ENCODE measurements at places on chromosomes 3 and 15.
A peak's percentile ranks its signal among the peaks of the same experiment; 100 is the strongest.

GRCh38 chr3:15331606-15332404, 581 bp downstream of the SH3BP5 start:
- peak; percentile 24 for DNase-seq

DNA sequence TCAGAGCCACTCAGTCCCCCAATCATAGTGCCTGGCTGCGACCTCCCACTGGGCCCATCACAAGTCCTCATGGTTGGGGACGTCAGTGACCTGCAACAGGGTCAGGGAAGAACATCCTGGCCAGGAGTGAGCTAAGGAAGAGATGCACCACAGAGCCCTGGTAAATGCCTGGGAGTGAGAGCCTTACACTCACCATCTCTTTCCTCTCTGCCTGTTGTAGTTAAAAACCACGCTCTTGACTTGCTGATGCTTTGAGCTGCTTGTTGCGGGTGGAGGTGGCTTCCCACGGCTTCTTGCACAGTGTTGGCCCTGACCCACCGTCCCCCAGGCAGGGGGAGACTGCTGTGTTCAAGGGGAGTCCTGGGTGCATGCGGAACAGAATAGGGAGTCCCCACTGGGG, 91.1 kb upstream of the RGMA start:
- no peak for DNase-seq

DNA sequence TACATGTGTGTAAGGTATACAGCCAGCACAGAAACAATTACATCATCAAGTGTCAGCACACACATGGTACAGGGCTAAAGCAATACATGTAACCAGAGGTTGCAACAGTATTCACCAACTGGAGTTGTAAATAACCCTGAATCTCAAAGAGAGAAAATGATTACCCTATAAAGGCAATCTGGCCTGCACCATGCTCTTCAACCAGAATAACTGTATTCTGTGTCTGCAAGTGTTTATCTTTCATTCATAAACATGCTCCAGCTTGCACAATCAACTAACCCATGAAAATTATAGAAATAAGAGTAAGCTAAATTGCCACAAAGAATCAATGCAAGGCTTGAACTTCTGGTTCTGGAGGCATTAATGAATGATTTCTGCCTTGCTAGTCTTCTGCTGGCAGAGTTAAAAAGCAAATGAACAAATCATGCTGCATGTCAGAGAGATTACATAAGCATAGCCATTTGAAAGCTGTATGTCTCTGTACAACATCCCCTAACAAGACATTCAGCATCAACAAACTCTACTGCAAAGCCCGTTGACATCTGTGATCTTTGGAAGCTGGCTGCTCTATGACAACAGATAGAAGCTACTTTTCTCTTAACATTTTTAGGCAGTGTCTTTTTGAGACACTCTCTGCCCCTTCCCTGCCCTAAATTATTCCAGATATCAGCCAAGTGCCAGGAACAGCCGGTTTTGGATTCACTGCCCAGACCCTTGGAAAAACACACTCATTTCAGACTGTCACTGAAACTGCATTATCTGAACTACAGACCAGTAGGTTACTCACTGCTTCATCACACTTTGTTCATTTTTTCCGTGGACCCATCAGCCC, 871.0 kb downstream of the OTOL1 start:
- no peak for DNase-seq

DNA sequence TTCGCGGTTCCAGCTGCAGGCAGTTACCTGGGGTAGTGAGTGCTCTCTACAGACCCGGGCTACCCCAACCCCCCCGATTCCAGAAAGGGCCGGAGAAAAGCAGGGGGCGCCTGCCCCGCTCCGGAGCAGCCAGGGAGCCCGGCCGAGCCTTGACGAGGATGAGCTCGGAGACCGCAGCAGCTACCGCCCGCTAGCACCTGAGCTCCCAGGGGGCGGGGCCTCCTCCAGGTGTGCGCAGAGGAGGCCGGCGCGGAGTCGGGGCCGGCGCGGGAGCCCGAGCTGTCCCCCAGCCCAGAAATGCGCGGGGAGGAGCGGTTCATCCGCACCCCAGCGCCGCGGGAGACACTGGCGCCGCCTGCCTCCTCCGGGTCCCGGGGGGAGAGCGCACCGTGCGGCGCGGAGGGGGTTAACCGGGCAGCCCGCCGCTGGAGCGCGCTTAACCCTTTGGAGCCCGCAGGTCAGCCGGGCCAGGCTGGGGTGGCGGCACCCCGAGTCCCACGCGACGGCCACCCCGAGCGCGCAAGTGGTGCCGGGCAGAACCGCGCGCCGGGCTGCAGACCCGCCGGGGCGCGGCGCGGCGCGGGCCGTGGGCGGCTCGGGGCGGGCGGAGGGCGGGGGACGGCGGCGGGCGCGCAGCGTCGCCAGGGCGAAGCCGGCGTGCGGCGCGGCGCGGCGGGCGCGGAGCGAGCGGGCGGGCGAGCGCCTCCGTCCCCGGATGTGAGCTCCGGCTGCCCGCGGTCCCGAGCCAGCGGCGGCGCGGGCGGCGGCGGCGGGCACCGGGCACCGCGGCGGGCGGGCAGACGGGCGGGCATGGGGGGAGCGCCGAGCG, at the start of gene CACNA1D:
CACNA1D (plus strand) TSS at position 649 of the 829 bp plus-strand sequence. CDS start 556 bp downstream, outside the sequence.
- no peak for DNase-seq

DNA sequence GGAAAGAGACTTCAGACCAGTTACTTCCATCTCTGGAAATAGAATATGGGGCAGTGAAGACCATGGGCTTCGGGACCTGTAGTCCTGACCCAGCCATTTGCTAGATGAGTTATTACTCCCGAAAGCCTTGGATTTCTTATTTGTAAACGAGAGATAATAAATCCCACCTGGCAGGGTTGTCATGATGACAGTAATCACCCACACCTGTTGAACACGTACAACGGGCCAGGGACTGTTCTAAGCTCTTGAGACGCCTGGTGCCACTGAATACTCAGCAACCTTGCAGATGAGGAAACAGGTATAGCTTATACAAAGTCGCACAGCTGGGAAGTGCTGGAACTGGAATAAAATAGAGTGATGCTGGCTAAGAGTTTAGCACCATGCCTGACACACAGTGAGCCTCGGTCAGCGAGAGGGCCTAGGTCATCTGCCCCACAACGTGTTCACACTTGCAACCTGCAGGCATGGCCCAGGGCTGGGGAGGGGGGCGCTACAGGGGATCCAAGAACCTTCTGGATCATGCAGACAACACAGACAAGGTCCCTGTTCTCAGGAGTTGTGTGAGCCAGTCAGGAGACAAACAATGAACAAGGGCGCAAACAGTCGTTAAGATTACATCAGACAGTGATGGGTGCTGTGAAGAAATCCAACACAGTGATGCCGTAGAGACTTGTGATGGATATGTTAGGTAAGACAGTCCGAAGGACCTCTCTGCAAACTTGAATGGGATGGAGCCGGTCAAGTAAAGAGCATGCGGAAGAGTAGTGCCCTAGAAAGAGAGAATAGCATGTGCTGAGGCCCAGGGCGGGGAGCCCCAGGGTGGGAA, 89.2 kb downstream of the CORO2B start:
- no peak for DNase-seq

- DNase-seq, result no peak
Measured at GRCh38 chr3:119529883-119530282, 29.5 kb downstream of the CD80 start.

DNA sequence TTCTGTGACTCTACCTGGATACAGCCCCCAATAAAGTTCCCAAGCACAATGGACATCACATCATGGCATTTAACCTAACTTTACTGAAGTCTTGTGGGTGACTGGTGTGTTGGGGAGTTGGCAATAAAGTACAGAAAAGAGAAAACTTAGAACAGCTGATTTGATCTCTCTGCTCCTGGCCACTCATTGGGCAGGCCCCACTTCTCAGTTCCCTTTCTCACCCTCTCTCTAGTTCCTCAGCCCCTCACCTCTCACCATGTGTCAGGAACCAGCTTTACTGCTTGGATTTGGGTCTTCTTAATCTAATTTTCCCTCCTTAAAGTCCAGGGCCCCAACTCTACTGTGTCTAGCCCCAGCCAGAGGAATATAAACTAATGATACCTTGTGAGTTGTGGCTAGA, 713 bp upstream of the MUC13 start:
- no peak for DNase-seq

DNA sequence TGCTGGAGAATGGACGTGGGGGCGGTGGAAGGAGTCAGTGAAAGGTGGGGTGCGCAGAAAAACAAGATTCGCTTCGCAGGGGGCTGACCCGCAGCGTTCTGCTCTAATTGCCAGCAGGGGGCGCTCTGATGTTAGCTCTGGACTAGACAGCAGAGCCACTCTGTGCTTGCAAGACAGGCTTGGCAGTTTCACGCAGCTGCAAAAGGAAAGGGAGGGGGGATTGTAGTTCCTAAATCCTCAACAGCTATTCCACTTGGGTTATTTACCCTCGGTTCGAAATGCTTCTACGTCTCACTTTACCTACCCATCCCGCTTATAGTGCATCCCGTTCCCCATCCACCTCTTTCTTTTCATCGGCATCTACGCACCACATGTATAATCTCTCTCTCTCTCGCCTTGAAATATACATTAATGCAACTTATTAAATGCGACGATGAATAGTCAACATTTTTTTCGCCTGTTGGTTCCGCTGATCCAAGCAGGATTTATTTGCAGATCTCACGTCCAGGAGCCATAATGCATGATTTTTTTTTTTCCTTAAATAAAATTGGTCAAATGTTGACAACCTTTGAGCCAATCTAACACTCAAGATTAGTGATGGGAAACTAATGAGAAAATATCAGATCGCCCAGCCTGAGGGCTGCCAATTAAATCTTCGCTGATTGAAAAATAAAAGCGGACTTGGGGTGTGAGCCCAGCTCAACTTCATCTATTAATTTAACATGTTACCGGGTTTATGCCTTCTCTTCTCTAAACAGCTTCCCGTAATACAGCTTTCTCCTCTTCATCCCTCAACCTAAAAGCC, 216.4 kb downstream of the MEIS2 start:
- DNase-seq, result peak; percentile 50

GRCh38 chr3:24741506-24741905, 246.9 kb upstream of the THRB start:
- DNase-seq, result no peak

GRCh38 chr15:84872009-84872910, 12.2 kb upstream of the SLC28A1 start:
- no peak for DNase-seq

- no peak for DNase-seq
Measured at GRCh38 chr3:21744793-21745192, 6.2 kb downstream of the ZNF385D start.

- DNase-seq, result no peak
Measured at GRCh38 chr3:176286476-176287085, 910.7 kb downstream of the TBL1XR1 start.

DNA sequence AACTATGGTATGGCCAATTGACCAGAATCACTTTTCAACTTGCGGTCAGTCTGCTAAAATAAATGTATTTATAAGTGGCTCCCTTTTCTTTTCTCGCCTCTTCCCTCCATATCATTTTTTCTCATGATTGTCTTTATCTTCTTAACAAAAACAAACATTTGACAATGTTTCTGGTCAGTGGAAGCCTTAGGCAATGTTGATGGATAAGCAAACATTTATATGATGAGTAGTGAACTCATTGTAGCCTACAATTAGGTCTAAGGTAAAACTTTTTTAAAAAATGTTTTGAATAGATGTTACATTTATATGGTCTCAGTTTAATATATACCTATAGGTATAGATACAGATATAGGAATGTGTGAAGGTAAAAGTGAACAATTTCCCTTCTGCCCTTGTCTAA, 355.4 kb downstream of the MFSD1 start:
- DNase-seq, result no peak

GRCh38 chr3:163335429-163335828, 1742.9 kb downstream of the SI start:
- DNase-seq, result no peak

DNA sequence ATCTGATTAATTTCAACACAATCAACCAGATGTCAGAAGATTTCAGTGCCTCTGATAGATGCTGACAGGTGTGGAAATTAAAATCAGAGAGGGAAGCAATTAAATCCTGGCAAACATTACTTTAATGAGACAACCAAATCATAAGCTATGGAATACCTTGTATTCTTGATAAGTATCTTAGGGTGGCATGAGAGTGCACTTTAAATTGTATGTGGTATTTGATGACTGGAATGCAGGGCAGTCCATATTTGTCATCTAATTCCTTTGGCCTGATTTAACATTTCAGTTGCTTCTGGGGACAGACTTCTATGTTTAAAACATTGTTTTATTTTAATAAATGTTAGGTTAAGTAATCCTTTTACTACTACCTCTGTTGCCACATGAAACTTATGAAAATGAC, 184.1 kb downstream of the LPP start:
- no peak for DNase-seq

DNA sequence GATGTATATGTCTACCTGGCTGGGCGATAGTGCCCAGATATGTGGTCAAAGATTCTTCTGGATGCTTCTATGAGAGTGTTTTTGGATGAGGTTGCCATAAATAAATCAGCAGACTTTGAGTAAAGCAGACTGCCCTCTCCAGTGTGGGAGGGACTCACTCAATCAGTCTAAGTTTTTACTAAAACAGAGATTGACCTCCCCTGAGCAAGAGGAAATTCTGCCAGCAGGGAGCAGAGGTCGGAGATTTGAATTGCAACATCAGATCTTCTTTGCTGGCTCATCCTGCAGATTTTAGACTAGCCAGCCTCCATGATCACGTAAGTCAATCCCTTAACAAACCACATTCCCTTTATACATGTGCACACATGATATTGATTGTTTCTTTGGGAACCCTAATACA, 300.9 kb downstream of the MCTP2 start:
- no peak for DNase-seq

- DNase-seq, result no peak
Measured at GRCh38 chr15:78093242-78094020, 1.1 kb downstream of the SH2D7 start.

DNA sequence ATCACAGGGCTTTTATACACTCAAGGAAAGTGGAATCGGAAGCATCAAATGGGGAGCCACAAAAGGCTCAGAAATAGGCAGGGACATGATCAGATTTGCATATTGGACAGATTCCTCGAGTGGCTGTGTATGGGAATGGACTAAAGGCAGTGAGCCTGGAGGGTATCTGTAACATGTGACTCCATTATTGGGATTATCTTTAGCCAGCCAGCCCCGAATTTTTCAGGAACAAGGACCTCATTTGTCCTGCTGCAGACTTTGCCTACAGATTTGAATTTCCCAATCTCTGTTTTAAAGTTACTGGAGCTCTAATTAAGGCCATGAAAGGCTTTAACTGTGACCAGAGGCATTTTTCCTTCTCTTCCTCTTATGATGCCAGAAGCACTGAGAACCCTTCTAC, 26.9 kb upstream of the EPHB1 start:
- no peak for DNase-seq

- no peak for DNase-seq
Measured at GRCh38 chr3:18840535-18841137, 307.7 kb upstream of the KCNH8 start.

- DNase-seq, result no peak
Measured at GRCh38 chr3:62942227-62942626, 67.0 kb upstream of the CADPS start.

GRCh38 chr3:81154611-81155143, 606.8 kb downstream of the GBE1 start:
- no peak for DNase-seq

- DNase-seq, result no peak
Measured at GRCh38 chr3:45417930-45418847, 29.8 kb downstream of the LARS2 start.

GRCh38 chr3:98151241-98151640, 4.0 kb downstream of the OR5H14 start:
- no peak for DNase-seq
